Natural killer cell treated with Interleukin-12 subunit alpha and Interleukin-12 subunit beta and Interleukin-15 and Interleukin-18, amount 100 ng/mL, for 72 hours (primary cell): ENCODE measurements at places on chromosomes 5 and 9. TPM values are rescaled to one million over a fixed set of nuclear protein-coding genes. Genes with fewer than 3 reads are reported as not detected.

Gene C9
- not detected for total RNA-seq

Gene ITGA1
- 136 TPM for total RNA-seq

Gene PCDHB10
- not detected for total RNA-seq

Gene FGF18
- 0.28 TPM for total RNA-seq

Gene LTC4S
- total RNA-seq = 4.0 TPM

Gene PCA3
- not detected for total RNA-seq

Gene LVRN
- not detected for total RNA-seq

Gene ARRDC3
- 31.9 TPM for total RNA-seq

Gene MAT2B
- 35.5 TPM for total RNA-seq

Gene CAVIN4
- 0.31 TPM for total RNA-seq

Gene GPRIN1
- total RNA-seq = 5.9 TPM

Gene BHMT2
- total RNA-seq = not detected

Gene SOX30
- total RNA-seq = not detected

Gene LCN6
- not detected for total RNA-seq

Gene WDR36
- total RNA-seq = 34.7 TPM

Gene ORM2
- total RNA-seq = not detected

Gene NOXA1
- 0.62 TPM for total RNA-seq

Gene WDR31
- 0.83 TPM for total RNA-seq

Gene AIF1L
- total RNA-seq = not detected

Gene C8G
- 2.5 TPM for total RNA-seq

Gene NUTM2F
- total RNA-seq = not detected

Gene FBLL1
- 0.28 TPM for total RNA-seq

Gene SH3PXD2B
- total RNA-seq = 0.33 TPM
